ENCODE measurements at places on chromosomes 7 and 10.
A peak's percentile ranks its signal among the peaks of the same experiment; 100 is the strongest.

DNA sequence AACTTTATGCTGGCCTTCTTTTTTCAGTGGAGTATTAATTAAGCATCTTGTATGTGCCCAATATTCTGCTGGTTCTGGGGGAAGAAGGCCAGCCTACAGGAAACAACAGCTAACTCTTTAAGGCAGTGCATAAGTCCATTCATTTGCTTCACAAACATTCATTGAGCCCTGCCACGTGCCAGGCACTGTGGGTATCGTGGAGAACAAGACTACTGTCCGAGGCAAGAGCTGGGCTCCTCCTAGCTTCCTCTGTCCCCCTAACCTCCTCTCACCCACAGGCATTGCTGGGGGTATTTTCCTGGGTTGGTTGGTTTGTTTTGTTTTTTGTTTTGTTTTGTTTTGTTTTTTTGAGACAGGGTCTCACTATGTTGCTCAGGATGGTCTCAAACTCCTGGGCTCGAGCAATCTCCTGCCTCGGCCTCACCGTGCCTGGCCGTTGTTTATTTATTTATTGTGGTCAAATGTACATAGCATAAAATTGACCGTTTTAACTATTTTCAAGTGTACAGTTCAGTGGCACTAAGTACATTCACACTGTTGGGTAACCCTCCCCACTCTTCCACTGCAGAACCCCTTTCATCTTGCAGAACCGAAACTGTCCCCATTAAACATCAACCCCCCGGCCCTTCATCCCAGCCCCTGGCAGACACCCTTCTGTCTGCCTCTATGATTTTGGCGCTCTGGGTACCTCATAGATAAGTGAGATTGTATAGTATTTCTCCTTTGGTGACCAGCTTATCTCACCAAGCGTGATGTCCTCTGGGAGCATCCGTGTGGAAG lies 32.6 kb downstream of the CHST3 start:
- no peak for DNase-seq

- DNase-seq: peak; percentile 19
Measured at GRCh38 chr7:97179454-97180104, 62.1 kb downstream of the SDHAF3 start.

GRCh38 chr10:49272251-49273081 lies 26.5 kb upstream of the C10orf71 start:
- no peak for DNase-seq

GRCh38 chr10:48440771-48441170 lies 134.3 kb downstream of the MAPK8 start:
- DNase-seq: no peak

DNA sequence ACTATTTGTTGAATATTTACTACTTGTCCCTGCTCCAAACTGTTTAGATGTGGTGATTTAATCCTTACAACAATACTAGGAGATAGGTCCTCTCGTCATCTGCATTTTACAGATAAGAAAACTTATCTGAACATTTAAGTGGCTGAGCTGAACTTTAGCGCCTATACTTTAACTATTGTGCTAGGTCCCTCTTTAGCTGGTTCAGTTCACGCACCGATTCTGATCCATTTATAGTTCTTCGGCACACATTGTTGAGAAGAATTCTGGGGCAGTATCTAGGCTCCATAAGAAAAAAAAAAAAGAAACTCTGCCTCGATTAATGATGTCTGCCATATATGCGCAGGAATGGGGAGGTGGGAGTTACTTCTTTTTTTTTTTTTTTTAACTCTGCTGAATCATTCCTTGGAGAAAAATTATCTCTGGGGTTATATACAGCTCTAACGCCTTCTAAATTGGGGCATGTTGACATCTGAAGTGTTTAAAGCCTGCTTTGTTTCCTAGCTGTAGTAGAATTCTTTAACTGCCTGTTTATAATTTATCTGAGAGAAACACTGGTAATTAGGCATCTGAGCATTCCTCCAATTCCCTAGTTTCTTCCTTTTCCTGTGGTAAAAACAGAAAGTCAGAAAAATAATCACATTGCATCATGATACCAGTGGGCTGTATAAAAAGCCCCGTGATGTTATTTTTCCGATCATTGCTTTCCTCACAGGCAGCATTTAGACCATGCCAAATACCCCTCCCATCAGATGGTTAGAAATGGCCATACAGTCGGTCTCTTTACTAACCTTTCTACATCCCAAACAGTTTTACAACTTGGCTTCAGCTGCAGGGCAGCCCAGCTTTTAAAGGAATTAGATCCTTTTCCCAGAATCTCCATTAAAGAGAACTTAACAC lies 98.5 kb upstream of the KDM7A start:
- DNase-seq: no peak

GRCh38 chr7:141654551-141654950 lies 47.4 kb downstream of the DENND11 start:
- no peak for DNase-seq

GRCh38 chr10:63204667-63205391 lies 71.7 kb downstream of the NRBF2 start:
- no peak for DNase-seq

DNA sequence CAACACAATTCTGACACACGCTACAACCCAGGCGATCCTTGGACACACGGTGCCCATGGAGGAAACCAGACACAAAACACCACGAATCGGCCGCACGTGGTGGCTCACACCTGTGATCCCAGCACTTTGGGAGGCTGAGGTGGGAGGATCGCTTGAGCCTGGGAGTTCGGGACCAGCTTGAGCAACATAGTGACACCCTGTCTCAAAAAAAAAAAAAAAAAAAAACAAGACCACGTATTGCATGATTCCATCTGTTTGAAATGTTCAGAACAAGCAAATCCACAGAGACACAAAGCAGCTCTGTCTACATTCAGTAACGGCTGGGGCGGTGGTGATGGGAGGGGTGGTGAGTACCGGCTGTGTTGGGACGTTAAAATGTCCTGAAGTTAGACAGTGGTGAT lies 25.2 kb downstream of the ADAP1 start:
- no peak for DNase-seq

GRCh38 chr7:4713183-4713784 lies 31.2 kb downstream of the FOXK1 start:
- DNase-seq: no peak

DNA sequence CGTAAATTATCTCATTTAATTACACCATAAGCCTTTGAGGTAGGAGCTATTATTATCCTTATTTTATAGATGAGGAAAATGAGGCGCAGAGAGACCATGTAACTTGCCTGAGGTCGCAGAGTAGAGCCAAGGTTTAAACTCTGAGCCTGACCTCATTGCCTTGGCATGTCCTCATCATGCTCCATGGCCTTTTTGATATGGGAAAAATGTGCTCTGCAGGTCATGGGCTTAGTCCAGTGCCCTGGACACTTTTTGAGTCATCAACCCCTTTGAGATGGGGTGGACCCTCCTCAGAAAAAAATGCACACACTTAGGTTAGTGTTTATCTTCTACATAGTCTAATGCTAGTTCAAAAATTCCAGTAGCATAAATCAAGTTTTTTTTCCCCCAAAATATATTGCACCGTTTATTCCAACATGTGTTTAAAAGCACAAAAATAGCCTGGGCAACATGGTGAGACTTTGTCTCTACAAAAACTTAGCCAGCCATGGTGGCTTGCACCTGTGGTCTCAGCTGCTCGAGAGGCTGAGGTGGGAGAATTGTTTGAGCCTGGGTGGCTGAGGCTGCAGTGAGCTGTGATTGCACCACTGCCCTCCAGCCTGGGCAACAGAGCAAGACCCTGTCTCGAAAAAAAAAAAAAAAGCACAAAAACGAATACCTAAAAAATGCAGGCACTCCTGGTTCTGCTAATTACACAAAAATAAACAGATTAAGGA lies 28.6 kb upstream of the TMEM178B start:
- DNase-seq: no peak

DNA sequence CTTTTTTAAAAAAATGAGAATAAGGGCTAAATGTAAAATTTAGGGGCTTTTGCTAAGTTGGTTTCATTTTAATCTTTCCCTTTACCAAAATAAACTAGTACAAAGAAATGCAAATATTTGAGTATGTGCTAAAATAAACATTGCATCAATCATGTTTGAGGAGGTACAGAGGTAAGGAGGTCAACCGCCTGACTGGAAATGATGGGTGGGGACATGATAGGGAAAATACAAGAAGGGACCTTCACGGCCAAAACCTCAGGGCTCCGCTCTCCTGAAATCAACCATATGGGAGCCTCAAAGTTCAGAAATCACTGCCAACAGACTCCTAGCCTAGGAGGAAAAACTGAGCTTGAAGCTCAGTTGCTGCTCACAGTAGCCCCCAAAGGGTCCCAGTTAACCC lies 207.6 kb downstream of the AHR start:
- DNase-seq: no peak

DNA sequence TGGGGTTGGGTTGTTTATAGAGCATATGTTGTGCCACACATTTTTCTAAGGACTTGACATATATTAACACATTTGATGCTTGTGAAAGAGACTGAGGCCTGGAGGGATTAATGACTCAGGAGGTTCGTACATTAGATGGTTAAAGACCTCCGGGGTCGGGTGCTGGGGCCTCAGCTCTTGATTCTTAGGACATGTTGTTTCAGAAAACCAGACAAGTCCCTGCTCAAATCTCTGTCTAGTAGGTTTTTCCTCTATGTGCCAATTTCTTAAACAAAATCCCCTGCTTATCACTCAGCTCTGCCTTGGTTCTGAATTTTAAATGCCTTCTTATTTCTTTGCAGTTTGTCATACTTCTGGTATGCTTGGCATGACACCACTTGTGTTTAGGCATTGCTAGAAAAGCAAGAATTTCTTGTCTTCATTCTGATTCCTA lies 5.8 kb downstream of the UPP1 start:
- DNase-seq: no peak

DNA sequence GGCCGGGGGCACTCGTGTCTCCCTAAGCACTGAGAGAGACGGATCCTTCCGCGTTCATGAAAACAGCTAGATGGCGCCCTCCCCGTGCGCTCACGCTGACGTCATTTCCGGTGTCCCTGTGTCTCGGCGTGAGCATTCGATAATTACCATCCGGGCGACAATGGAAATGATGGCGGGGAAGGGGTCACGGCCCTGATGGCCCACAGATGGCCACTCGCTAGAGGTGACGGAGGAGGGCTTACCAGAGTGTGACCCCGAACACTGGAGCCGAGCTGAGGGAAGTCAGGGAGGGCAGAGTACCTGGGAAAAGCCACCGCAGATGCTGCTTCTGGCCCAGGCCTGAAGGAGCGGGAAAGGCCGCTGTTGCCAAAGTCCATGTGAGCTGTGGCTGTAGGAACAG lies 222.9 kb downstream of the TCERG1L start:
- DNase-seq: no peak

- no peak for DNase-seq
Measured at GRCh38 chr7:82110146-82110840, 333.3 kb downstream of the CACNA2D1 start.

DNA sequence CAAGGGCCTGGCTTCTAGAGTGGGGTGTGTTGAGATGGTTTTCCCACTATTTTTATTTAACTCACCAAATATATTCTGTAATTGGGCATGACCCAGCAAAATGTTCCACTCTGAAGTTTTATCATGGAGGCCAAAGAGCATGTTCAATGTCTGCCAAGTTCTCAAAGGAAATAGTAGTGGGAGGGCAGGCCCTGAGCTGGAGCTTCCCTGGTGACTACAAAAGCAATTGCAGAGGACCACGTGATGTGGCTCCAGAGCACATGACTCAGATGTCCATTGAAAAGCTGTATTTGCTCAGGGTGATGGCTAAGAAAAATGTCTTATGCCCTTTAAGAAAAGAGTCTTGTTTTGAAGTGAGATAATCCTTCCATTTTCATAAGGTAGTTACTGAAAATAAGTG lies 1024.8 kb downstream of the LRMDA start:
- DNase-seq: no peak

DNA sequence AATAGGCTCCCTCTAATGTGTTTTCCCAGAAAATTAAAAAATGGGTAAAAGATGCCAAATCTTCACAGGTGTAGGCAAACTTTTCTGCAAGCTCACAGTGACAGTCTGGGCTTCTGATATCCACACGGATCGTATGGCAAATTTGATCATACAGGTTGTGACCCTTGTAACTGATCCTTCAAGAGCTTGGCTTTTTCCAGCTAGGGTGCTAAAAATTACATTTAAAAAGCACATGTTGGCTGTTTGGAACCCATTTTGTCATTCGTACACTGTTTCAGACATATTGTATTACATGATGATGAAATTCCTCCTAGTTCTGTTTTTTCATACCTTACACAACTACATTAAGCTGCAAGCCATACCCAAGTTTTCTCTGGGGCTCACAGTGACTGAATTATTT lies 138.7 kb downstream of the GFRA1 start:
- DNase-seq: no peak

- no peak for DNase-seq
Measured at GRCh38 chr10:97065128-97065527, 120.6 kb downstream of the SLIT1 start.

GRCh38 chr10:13652860-13653259 lies 66.1 kb downstream of the PRPF18 start:
- DNase-seq: no peak

GRCh38 chr10:77400033-77400432 lies 237.6 kb downstream of the KCNMA1 start:
- no peak for DNase-seq

- no peak for DNase-seq
Measured at GRCh38 chr7:16813232-16813616, 8.4 kb upstream of the AGR2 start.

DNA sequence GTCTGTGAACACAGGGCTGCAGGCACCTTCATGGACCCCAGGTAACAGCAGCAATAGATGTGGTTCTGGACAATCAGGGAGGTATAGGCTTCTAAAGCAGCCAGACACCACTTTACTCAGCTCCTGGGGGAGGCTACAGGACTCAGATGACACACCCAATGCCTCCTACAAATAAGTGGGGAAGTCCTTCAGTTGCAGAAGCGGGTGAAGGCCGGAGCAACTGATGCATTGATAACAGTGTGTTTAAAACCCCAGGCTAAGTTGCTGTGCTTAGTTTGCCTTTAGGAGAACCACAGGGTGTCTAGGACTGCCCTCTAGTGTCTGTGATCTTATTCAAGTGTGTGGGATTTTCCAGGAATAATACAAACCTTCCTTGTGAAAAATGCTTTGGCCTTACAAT lies 5.9 kb upstream of the ITGA8 start:
- no peak for DNase-seq

DNA sequence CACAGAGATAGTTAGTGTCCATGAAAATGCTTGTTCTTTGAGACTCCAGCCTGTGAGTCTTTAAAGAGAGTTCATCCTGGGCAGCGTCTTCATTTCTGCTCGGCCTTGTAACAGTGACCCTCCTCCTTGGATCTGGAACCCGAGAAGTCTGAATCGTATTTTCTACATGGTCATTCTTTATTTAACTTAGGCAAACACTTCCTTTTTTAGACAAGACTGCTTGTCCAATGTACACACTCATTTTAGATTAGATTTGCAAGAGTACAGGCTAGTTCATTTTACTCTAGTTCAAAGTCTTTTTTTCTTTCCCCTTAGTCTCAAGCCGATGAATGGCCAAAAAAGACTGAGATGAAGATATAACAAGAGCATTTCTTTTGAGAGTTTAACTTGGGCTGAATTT lies 133.5 kb downstream of the CHN2 start:
- DNase-seq: no peak

DNA sequence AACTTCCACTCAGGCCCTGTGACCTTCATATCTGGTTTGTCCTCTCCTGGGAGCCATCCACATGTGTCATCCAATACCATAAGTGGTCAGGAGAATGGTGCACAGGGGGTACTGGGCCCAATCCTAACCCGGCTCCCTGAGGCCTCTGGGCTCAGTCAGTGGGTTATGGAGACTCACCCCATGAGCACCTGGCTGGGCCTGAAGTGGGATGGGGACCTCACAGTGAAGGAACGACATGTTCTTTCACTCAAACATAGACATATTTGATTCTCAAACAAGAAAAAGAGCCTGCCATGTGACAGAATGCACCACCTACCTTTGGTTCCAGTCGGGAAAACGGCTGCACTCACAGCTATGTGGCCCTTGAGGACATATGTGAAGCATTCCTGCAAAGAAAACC lies 51.8 kb downstream of the XPNPEP1 start:
- DNase-seq: no peak
